ENCODE measurements at places on chromosomes 1 and 21.
A peak's percentile ranks its signal among the peaks of the same experiment; 100 is the strongest.

DNA sequence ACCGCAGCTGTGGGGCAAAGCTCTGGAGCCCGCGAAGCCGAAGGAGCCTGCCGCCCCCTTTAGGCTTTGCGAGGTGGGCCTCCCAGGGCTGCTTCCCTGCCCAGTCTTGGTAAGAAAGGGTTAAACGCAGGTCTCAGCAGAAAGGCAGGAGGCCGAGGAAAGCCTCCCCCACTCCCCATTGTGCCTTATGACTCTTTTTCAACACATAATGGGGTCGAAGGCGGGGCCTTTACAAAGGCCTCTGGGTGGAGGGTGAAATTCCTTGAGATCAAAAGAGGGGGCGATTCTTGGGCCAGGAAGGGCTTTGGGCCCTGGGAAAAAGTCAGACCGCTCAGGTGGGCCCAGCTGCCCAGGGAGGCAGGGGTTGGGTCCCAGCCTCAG lies 880 bp downstream of the ALPL start:
- DNase-seq = no peak

DNA sequence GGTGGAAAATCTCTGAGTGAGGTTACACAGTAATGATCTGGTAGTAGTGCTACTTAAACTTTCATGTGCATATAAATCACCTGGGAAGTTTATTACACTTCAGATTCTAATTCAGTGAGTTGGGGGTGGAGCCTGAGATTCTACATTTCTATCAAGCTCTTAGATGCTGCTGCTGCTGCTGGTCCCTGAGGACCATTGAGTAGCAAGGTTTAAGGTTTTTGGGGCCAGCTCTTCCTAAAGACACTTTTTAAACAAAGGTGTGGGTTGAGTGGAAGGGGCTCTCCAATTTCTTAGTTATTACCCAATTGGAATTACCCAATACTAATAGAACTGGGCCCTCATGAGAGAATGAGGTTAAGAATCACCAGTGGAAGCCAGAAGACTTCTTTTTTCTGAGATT lies 29.5 kb downstream of the KCNA3 start:
- no peak for DNase-seq

DNA sequence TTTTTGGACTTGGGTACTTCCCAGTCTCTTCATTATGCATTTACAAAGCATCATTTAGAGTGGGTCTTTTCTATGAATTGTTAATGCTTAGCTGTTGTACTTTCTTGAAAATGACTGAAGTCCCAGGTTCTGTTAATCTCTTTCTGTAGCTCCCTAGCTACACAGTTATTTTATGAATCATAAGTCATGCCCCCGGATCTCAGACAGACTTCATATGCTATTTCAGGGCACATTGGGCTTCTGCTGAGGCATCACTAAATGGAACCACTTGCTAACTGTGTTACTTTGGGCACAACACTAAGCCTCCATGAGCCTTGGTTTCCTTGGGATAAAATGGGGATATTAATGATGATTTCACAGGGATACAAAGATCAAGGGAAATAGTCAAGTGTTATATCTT lies 55.5 kb upstream of the RBM15 start:
- no peak for DNase-seq

DNA sequence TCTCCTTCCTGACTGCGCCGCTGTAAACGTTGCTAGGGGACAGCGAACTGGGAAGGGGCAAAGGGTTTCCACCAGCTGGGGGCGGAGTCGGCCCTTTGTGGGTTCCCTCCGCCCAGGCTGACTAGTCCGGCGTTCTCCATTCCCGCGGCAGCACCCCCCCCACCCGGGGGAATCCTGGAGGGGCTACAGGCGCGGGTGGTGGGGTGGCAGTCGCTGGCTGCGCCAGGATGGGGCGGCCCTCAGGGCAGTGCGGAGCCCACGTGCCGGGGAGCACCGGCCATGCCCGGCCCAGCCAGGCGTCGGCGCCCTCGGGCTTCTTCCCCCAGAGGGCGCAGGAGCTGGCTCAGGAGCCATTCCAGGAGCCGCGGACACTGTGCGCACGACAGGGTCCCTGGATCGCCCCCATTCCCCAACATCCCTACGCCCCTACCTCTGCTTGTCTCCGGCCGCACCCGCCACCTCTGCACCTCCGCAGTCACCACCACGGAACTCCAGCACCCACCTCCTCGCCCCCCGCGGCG lies 476 bp downstream of the BATF3 start:
- DNase-seq = no peak

DNA sequence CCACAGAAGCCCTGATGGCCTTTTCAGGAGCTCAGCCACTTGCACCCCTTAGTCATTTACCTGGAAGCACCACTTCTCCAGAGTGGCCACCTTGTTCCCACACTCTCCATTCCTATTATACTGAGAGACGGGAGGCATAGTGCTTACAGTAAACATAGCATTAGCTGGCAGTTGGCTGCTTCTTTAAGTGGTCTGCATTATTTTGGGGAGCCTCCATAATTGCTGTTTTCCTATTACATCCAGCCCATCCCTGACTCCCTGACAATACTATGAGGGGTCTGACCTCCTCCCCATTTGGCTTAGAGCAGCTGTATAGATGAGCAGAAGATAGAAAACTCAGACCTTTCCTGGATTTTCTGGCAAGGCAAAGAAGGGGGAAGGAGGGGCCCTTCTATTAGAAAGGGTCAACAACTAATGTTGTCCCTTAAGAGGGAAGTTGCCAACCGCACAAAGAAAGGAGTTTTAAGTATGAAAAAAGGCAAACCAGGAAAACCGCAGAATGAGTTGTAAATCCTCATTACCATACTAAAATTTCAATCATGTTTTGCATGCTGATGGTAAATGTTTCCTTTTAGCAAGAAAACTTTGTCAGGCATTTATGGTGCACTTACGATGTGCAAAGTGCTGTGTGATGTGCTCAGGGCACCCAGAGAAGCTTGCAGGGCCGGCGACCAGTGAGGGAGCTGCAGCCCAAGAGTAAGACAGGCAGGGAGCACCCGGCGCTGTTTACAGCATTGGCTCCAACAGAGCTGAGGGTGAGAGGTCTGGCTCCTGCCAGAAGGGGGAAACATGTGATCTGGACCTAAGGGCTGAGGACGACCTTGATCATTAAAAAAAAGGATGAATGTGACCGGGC lies 167.3 kb downstream of the ZZZ3 start:
- no peak for DNase-seq

DNA sequence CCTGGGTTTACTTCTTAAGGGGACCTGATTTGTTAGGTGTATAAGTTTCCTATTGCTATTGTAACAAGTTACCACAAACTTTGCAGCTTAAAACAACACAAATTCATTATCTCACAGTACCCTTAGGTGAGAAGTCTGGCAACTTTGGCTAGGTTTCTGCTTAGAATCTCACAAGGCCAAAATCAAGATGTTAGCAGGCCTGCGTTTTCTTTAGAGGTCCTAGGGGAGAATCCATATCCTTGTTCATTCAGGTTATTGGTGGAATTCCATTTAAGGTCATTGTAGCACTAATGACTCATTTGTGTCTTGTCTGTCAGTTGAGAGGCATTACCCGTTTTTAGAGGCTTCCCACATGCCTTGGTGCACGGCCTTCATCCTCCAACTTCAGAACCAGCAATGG lies 8.2 kb upstream of the SH2D1B start:
- DNase-seq = no peak

GRCh38 chr1:33397994-33398393 lies 32.9 kb downstream of the PHC2 start:
- DNase-seq = no peak

DNA sequence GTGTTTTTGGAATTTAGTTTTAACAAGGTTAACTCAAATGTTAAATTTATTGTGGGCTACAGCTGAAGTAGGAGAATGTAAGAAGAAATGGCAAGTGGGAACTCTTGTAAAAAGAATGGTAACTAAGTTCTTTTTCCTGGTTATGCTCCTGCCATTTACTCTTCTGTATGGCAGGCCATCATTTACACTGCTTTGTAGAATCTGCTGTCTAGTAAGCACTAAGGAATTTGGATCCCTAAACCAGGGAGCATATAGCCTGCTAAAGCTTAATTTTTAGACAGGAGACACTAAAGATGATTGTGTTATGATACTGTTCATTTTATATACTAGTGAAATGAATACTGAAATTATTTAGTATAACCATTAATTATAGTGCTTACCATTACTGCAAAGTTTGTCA lies 85.3 kb downstream of the CAMTA1 start:
- DNase-seq = no peak

DNA sequence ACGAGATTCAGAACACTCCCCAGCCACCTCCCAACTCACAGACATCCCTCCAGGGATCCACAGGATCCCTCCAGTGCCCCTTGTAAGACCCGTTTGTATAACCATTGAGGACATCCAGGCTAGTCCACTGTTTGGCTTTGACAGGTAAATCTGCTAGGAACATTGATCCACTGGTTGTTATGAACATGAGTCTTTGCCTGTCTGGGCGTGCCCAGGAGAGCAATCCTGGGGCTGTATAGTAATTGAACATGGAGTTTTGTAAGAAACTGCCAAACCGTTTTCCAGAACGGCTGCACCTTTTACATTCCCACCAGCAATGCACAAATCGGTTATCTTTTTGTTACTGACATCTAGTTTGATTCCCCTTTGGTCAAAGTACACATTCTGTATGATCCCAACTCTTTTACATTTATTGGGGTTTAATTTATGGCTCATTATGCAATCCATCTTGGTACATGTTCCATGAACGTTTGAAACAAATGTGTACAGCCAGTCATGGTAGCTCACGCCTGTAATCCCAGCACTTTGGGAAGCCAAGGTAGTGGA lies 88.7 kb downstream of the WDR4 start:
- no peak for DNase-seq

- no peak for DNase-seq
Measured at GRCh38 chr1:97204468-97204867, 482.9 kb downstream of the PTBP2 start.

- no peak for DNase-seq
Measured at GRCh38 chr1:22398656-22399420, 52.8 kb upstream of the ZBTB40 start.

GRCh38 chr21:29633756-29634155 lies 306.0 kb downstream of the GRIK1 start:
- DNase-seq = no peak

GRCh38 chr1:193629875-193630274 lies 443.5 kb upstream of the B3GALT2 start:
- DNase-seq = no peak

GRCh38 chr1:6329396-6329795 lies 64.2 kb downstream of the ACOT7 start:
- DNase-seq = no peak

- DNase-seq = no peak
Measured at GRCh38 chr1:43509007-43509739, 21.5 kb upstream of the PTPRF start.

- DNase-seq = peak; percentile 68
Measured at GRCh38 chr1:216815260-216816131, 92.3 kb upstream of the ESRRG start.

- no peak for DNase-seq
Measured at GRCh38 chr21:42321845-42322244, 6.6 kb upstream of the TFF3 start.

GRCh38 chr21:44049606-44050005 lies 37.5 kb downstream of the TRAPPC10 start:
- no peak for DNase-seq

- DNase-seq = no peak
Measured at GRCh38 chr1:56864430-56864829, 9.8 kb downstream of the C8A start.

DNA sequence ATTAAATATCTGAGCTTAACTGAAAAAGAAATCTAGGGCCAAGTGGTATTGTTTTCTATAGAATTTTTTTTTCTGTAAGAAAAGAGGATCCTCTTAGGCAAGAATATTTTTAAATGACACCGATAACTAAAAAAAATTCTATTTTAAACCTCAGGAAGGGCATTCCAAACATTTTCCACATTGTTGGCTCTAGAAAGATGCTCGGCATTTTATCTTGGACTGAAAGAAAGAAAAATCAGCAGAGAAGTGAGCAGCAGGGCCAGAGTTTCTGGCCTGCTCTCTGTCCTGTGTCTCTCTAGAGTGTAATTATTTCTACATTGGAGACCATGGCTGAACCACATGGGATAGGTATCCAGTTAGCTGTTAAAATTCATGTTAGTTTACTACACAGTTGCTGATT lies 192.5 kb upstream of the GREM2 start:
- no peak for DNase-seq

- DNase-seq = no peak
Measured at GRCh38 chr1:240199758-240200645, 108.3 kb downstream of the FMN2 start.

- DNase-seq = peak; percentile 20
Measured at GRCh38 chr1:36285443-36286101, 20.6 kb upstream of the SH3D21 start.

DNA sequence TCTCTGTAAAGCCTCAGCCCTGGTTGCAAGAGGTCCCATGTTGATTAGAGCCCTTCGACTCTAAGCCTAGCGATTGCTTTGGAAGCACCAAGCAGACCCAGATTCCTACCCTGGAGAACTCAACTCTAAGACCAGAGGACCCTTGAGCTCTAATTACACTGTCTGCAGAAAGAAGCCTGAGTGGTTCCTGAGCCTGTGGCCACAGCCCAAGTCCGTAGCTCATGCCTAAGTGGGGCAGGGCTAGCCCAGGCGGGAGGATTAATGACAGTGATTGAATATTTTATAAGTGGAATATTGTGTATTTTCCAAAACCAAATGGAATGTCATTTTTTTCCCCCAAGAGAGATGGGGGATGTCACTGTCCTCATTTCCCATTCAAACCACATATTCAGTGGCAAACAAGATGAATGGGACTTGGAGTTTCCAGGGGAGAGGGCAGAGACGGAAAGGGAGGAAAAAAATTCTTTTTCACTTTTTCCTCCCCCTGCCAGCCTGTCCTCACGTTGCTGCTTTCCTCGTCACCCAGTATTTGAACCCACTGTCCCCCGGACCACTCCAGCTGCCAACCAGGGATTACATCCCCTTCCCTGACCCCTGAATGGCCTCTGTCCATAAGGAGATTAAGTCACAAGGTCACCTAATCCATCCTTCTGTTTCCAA lies 79.6 kb upstream of the CTTNBP2NL start:
- no peak for DNase-seq

GRCh38 chr1:33367485-33368405 lies 46.8 kb upstream of the A3GALT2 start:
- DNase-seq = no peak

DNA sequence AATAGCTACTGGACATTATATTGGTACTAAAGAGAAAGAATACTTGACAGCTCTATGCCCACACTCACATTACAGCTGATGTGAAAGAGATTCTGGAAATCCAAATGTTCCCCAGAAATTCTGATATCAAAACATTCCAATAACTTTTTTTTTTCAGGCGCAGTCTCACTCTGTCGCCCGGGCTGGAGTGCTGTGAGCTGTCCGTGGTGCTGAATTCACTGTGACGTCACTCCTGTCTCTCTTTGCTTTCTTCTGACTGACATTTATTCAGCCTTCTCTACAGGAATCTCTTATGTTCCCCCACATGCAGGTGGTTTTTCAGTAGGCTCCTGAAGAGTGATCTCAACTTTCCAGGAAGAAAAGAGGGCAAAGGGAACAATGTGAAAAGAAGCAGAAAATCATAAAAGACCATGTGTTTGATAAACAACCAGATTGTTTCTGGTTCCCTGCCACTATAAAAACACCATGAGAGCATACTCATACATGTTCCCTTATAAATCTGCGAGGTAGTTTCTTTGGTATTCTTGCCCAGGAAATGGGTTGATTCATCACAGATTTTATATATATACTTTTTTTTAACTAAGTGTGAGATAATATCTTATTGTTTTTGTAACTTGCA lies 6.2 kb downstream of the S100A7A start:
- peak; percentile 16 for DNase-seq

Data from SHP77 treated with DMSO at 0.1 percent for 48 hours (cell line).